ENCODE measurements at places on chromosomes 4 and X.

DNA sequence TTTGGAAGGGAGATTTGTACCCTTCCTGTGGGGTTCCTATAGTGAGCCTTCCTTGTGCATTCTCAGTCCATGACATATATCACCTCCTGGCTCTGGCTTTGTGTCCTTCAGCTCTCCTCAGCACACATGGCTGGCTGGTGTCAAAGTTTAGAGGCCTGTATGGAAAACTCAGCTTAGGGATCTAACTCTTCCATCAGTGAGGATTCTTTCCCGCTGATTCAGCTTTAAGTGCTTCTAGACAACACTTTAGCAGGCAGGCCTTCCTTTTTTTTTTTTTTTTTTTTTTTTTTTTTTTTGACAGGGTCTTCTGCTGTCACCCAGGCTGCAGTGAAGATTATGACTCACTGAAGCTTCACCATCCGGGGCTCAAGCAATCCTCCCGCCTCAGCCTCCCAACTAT, 84.2 kb downstream of the NPNT start:
- DNase-seq = no peak

GRCh38 chr4:108201774-108202173, 33.0 kb upstream of the LEF1 start:
- no peak for DNase-seq

GRCh38 chr4:168071304-168071703, 21.0 kb upstream of the ANXA10 start:
- DNase-seq = no peak

- DNase-seq = no peak
Observed at GRCh38 chr4:56953680-56954520, 23.5 kb downstream of the NOA1 start.
